ENCODE measurements at places on chromosomes 2 and 18. TPM values are rescaled to one million over a fixed set of nuclear protein-coding genes. Genes with fewer than 3 reads are reported as not detected.

The AGAP1 gene
- 16.8 TPM for total RNA-seq

The GALNT13 gene
- total RNA-seq, result 4.9 TPM

The DCAF17 gene
- 20.3 TPM for total RNA-seq

The STON1 gene
- total RNA-seq, result 27.5 TPM

The SESTD1 gene
- 159 TPM for total RNA-seq

The SALL3 gene
- 0.06 TPM for total RNA-seq

- peak; percentile 61 for DNase-seq
Observed at GRCh38 chr2:20224716-20225293, at the start of gene SDC1. SDC1 (minus strand) TSS chr2:20225130; CDS start chr2:20224867, 263 bp downstream.

- no peak for DNase-seq
Observed at GRCh38 chr18:8962855-8963635, 139.5 kb upstream of the NDUFV2 start.

DNA sequence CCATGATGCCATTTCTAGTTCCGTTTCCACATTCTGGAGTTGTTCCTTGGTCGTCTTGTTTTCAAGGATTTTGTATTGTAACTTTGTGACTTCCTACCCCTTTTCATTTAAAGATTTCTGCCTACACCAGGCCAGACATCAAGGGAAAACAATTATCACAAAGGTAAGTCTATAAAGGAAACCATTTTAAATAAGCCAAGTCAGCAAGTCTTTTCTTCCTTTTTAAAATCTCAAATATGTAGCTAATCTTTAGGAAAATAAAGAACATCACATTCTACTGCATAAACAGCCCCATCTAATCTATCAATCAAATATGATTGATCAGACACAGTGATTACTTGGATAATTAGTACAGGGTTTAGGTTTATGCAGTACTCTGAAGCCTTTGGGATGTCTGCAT, 35.8 kb upstream of the INSIG2 start:
- DNase-seq, result no peak

All from aorta (tissue), 5 donors.